ENCODE measurements at places on chromosomes 7 and 10.

GRCh38 chr10:34585422-34586112, 229.5 kb downstream of the PARD3 start:
- DNase-seq = peak; percentile 20

- no peak for DNase-seq
These were observed 209.6 kb downstream of the CCSER2 start for GRCh38 chr10:84538036-84538435.

- peak; percentile 27 for DNase-seq
These were observed 68.0 kb downstream of the TRIL start for GRCh38 chr7:28890137-28890536.

- DNase-seq = peak; percentile 32
These were observed at the start of gene ADRA2A for GRCh38 chr10:111076682-111077478. ADRA2A (plus strand) TSS chr10:111077029; CDS start chr10:111077997, 968 bp downstream.

DNA sequence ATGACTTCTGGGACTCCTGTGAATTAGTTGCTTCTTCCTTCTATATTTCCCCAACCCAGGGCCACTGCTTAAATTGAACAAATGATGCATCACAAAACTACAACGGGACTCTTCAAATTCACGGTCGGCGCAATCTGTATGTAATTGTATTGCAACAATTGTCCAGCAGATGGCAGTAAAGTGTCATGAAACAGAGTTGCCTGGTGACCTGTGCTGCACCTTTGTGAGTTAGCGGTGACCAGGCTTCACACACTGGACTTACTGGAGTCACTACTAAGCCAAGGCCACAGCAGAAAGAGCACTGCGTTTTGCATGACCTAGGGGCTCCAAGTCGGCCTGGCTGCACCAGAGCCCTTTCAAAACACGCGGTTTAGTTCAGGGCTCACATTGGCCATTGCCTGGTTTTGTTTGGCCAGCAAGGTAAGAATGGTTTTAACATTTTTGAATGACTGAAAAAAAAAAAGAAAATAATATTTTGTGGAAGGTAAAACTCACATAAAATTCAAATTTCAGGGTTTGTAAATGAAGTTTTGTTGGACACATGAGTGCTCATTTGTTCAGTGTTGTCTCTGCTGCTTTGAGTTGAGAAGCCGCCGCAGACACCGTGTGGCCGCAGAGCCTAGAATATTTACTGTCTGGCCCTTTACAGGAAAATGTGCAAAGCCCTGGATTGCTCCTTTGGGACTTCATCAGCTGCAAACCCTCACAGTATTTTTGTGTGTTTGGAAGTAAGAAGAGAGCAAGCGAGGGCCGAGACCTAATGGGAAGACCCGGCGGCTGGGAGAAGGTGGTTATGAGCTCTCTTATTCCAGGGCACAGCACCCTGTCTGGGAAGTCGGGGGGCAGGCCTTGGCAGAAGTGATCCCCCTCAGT, 23.2 kb upstream of the ZNF32 start:
- peak; percentile 64 for DNase-seq

GRCh38 chr7:28349637-28350036, 62.7 kb upstream of the CREB5 start:
- peak; percentile 15 for DNase-seq

Data from epithelial cell of esophagus (primary cell).